ENCODE measurements at places on chromosomes 2 and 18. TPM values are rescaled to one million over a fixed set of nuclear protein-coding genes. Genes with fewer than 3 reads are reported as not detected.

GRCh38 chr2:4827836-4828235, 864.3 kb upstream of the SOX11 start:
- no peak for DNase-seq

DNA sequence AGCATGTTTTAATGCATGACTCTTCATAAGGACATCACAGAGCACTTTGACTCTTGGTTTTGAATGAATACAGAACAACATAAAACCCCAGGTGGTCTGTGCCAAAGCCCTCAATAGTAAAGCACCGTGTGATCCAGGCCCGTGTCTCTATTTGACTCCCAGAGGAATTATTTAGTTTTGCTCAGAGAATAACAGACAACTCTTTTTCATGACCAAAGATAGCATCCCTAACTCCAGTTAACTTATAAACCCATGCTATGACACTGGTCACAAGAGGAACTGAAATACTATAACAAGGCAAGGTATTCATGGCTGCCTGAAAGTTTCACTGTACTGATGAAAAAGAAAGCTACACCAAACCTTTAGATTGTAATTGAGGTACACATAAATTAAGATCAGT, 128.4 kb downstream of the IKZF2 start:
- peak; percentile 65 for DNase-seq

GRCh38 chr18:68922392-68922791, 124.5 kb downstream of the CCDC102B start:
- no peak for DNase-seq

The HOXD8 gene
- not detected for total RNA-seq
